ENCODE measurements at places on chromosomes 2 and 18.

- DNase-seq, result no peak
Measured at GRCh38 chr18:8899000-8899399, 193.6 kb downstream of the MTCL1 start.

DNA sequence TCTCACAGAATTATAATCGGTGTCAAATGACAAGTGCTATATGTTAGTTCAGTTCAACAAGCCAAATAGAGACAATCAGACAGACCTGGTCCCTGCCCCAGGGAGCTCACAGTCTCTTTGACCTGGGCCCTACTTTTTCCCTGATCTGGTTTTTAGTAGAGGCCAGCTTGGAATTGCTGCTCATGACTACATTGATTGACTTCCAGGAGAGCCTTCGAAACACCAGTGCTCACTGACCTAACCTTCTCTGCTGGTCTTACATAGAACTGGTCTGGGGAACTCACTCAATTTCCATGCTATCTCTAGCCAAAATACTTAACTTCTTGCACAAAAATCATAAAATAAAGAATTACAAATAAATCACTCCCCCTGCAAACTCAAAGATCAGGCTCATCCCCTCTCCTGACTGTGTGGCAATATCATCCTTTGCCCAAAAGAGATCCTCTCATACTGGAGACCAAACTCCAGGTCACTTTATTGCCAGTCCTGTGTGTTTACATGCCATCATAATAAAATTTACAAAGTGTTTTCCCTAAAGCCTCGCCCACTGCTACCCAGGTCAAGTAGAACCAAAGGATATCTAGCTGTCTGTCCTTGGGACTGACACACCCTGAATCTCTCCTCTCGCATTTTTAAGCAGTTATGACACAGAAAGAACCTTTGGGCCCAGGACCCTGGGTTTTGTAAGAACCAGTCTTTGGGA lies 53.2 kb downstream of the PROC start:
- DNase-seq, result no peak

DNA sequence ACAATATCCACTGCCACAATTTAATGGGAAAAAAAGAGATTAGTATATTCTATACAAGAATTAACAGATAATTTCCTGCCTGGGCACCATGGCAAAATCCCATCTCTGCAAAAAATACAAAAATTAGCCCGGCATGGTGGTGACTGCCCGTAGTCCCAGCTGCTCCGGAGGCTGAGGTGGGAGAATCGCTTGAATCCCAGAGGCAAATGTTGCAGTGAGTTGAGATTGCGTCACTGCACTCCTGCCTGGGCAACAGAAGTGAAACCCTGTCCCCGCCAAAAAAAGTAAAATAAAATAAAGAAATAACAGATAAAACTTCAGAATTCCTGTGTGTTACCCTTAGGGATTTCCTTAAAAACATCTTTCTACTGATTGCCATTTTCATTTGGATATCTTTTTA lies 1194.8 kb upstream of the PIK3C3 start:
- no peak for DNase-seq

DNA sequence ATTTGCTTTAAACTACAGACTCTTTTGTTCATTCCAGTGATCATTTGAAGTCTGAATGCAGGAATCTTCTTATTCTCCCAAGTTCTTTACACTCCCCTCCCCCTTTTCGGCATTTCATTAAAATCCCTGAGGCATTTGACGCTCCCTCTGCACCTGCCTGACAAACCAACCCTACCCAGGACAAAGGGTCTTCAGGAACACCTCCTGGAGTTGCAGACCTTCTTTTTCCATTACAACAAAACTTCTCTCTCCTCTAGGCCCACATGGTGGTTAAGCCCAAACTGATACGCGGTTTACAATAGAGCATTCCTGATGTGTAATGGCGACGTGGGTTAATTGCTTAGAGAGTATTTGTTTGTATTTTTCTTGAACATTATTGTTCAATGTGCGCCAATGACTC lies 367.4 kb downstream of the FBXO15 start:
- DNase-seq, result no peak

DNA sequence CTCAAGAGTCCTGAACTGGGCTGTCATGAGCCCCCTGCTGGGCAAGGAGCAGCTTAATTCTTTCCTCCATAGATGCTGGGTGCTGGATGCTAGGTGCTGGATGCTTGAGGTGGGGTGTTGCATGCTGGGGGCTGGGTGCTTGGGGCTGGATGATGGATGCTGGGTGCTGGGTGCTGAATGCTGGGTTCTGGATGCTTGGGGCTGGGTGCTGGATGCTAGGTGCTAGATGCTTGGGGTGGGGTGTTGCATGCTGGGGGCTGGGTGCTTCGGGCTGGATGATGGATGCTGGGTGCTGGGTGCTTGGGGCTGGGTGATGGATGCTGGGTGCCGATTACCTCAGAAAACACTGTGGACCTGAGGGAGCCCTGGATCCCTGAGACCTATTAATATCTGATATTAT lies 837.7 kb downstream of the GALR1 start:
- no peak for DNase-seq

GRCh38 chr2:19899985-19900930 lies 1.5 kb downstream of the TTC32 start:
- no peak for DNase-seq
